ENCODE measurements at places on chromosomes 1 and 21.

DNA sequence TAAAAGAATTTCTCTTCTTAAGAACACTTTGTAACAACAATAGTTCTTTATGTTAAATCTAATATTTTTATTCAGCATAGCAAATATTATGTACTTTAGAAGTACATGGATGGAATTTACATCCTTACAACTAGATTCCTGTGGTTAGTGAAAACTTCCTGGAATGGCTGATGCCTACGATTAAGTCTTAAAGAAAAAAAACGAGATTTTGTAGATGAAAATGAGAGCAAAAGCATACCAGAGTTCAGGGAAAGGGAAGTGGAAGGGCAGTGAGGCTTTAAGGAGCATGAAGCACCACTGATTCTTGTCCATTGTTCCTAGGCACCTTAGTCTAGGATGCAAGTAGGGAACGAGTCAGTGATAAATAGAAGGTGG, 26.7 kb downstream of the CFH start:
- DNase-seq: no peak

- no peak for DNase-seq
Observed at GRCh38 chr21:44711327-44712202, at the start of gene TSPEAR. TSPEAR (minus strand) TSS chr21:44711572; CDS start chr21:44711514, 58 bp downstream.

DNA sequence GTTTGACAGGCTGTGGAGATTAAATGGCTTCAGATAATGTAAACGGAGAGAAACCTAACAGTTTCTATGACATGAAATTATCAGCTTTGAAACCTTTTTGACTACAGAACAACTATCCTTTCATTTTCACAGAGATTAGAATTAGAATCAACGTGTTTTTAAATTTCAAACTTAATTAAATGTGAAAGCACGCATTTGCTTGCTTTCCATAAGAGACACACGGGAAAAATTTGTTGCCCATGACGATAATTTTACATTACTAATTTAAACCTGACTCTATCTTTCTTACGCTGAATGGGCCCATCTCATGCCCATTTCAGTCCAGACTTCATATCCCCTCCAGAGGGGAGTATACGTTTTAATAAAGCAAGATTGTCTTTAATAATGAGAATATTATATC, 91.7 kb upstream of the HP1BP3 start:
- no peak for DNase-seq

- DNase-seq: no peak
Observed at GRCh38 chr1:30730346-30731108, 7.1 kb upstream of the MATN1 start.

GRCh38 chr1:172754609-172755008, 95.7 kb downstream of the FASLG start:
- DNase-seq: no peak

- DNase-seq: no peak
Observed at GRCh38 chr1:180228648-180229482, 1.2 kb upstream of the LHX4 start.

DNA sequence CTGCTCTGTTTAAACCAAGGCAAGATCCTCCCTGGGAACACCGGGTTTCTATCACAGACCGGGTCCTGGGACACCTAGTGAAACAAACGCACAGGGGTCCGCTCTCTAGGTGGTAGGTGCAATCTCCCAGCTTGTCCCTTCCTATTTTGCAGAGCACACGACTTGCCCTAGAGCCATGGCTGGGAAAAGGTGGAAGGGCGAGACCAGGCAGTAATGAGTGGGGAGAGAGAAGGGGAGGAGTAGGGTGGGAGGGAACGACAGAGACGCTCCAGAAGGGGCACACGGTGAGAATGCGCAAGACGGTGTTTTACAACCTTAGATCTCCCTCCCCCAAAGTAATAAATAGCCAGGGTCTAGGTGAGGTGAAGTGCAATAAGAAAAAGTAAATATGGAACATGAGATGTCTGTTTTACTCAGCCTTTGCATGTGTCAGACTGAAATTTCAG, 9.3 kb upstream of the ARHGAP29 start:
- no peak for DNase-seq

Data from 8988T (cell line).